Kidney capillary endothelial cell (primary cell): ENCODE measurements at places on chromosomes 3 and 15.

GRCh38 chr3:36214460-36214859, 165.8 kb upstream of the STAC start:
- no peak for DNase-seq

GRCh38 chr3:113194823-113195401, 16.4 kb upstream of the BOC start:
- DNase-seq: no peak

- no peak for DNase-seq
These were observed 4.5 kb downstream of the GPR156 start for GRCh38 chr3:120280566-120280965.

- DNase-seq: no peak
These were observed 312.3 kb downstream of the SV2B start for GRCh38 chr15:91412138-91412928.

GRCh38 chr3:31389939-31390338, 142.8 kb upstream of the STT3B start:
- DNase-seq: no peak

GRCh38 chr3:159250961-159251360, 449.1 kb downstream of the MFSD1 start:
- DNase-seq: no peak

- no peak for DNase-seq
These were observed 20.2 kb downstream of the LSAMP start for GRCh38 chr3:116425126-116425525.

GRCh38 chr3:138241061-138241460, 54.0 kb downstream of the ARMC8 start:
- no peak for DNase-seq

DNA sequence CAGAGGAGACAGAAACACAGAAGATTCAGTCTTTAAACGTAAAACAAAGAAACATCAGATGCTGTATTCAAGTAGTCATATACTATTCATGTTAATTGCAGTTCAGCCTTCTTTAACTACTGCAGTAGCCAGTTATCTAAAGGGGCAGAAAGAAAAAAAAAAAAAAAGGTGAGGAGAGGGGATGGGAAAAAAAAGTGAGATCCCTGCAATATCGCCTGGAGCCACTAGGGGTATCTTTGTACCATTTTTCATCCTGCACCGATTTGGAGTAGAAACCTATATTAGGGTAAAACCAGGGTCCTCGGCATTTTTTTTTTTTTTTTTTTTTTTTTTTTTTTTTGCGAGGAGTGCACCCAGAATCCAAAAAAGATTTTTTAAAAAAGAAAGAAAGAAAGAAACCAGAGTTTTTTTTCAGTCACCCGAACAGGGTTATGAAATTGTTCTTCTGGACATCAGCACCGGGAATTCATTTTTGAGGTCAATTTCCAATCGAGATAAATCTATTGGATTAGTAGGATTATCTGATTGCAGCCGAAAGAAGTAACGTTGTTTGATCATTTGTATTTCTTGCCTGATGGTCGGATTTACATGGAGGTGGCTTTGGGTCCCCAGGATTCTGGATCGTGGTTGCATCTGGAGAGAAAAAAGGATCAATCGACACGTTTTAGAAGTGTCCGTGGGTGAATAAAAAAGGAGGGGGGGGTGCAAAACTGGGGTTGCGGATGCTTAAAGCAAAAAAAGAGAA, 186.7 kb downstream of the NLGN1 start:
- DNase-seq: peak; percentile 22

DNA sequence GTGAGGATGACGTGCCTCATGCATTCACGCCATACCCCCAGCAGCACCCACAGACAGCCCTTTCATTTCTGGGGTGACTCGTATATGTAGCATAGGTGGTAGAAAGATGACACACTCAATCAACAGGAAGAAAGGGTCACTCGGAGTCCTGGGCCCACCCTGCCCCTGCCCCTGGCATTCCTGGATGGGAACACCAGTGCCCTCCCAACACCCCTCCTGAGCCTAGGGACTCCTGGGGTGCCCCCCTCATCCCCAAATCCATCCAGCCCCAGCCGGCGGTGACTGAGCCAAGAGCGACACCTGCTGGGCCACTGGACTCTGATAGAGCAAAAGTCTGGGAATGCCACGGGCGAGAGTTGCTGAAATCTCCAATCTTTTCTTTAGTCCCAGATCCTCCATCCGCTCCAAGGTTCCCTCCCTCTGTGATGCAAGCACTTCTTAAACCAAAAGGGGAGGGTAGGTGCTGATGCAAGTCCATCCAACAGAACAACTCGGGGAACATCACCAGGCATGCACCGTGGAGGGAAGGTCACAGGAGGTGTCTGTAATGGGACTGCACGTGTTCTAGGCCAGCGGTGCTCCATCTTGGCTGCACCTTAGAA, 31.1 kb downstream of the ACAN start:
- peak; percentile 16 for DNase-seq

GRCh38 chr15:72872066-72872845, 88.7 kb upstream of the ADPGK start:
- DNase-seq: no peak

GRCh38 chr3:69290006-69290405, 95.9 kb downstream of the FRMD4B start:
- peak; percentile 43 for DNase-seq

GRCh38 chr3:14143271-14144225, 18.7 kb downstream of the TMEM43 start:
- peak; percentile 85 for DNase-seq

- DNase-seq: no peak
These were observed 428.3 kb downstream of the CNTN4 start for GRCh38 chr3:2526926-2527325.

GRCh38 chr3:141146979-141147470, 84.6 kb upstream of the PXYLP1 start:
- DNase-seq: no peak

DNA sequence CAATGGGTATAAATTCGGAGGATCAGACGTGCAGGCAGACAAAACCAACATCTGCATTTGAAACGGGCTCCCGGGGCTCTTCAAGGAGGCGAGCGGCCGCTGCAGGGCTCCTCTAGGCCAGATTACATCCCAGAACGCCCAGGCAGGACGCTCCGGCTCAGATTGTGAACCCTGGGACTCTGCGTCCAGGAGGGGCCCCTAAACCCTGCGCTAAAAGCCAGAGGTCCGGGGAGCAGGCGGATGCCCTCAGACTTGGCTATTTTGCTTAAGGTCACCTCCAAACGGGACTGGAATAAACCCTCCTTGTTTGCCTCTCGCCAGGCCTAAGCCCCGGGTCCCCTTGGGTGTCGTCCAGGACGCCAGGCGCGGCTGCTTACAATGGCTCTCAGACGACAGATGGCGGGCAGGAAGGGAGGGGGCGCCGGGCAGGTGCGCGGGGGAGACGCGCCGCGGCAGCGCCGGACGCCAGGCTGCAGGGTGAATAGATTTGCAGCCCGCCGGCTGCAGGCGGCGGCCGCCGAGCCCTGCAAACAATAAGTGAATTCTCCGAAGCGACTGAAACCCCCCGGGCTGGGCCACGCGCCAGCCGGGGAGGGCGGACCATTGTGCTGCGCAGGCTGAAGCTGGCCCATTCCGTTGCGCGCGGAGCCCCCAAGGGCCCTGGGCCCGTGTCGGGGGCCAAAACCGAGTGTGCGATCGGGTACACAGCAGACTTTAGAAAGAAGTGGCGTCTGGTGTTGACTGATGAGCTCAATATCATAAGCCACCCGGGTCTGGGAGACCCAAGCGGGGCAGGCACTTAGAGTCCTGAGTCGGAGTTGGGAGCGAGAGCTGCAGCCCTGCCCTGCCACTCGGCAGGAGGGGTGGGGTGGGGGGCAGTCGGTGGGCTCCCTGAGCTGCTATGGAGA, 32.3 kb upstream of the AMOTL2 start:
- peak; percentile 50 for DNase-seq

- DNase-seq: no peak
These were observed 77.3 kb downstream of the WNT5A start for GRCh38 chr3:55409806-55410205.
